GM12878 (cell line): ENCODE measurements at places on chromosomes 13 and 19. TPM values are rescaled to one million over a fixed set of nuclear protein-coding genes. Genes with fewer than 3 reads are reported as not detected.

GRCh38 chr19:58482372-58482771, 6.2 kb downstream of the ZNF446 start:
- no peak for DNase-seq
- H3K27ac ChIP-seq, result no peak overlapping the region
- H3K27me3 ChIP-seq, result no peaks in the 10 kb centered on the region
- H3K4me1 ChIP-seq, result peaks cover 5% of the 10 kb centered on the region
- no peaks in the 10 kb centered on the region; the same call in 1 of the 2 replicates for H3K36me3 ChIP-seq

The PRTN3 gene
- total RNA-seq, result not detected in 2 replicates

- 0 out of 2 replicates have a peak, but pooled peaks cover 2% of the 10 kb centered on the region for H3K27me3 ChIP-seq
- H3K4me1 ChIP-seq, result peaks cover 15% of the 10 kb centered on the region
- no peaks in the 10 kb centered on the region for H3K36me3 ChIP-seq
- peak overlapping the region; percentile 67 for H3K4me3 ChIP-seq
- no peak overlapping the region for H3K27ac ChIP-seq
Measured at GRCh38 chr19:18594096-18594823, 5.7 kb downstream of the REX1BD start.

DNA sequence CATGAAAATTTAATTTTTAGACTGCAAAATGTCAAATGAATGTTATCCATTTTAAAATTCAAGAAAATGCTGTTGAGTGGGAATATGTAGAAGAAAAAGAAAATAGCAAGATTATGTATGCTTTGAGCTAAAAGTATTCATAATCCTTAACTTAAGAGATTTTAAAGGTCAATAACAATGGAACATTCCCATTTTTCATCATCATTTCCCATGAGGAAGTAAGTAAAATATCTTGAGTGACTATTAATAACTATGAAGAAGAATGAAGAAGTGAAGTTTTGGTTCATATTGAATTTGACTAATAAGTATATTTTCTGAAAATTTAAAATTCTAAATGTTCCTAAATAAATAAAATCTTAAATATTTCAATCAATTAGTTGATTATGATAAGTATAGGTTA, 273.4 kb downstream of the DACH1 start:
- no peaks in the 10 kb centered on the region for H3K36me3 ChIP-seq
- no peaks in the 10 kb centered on the region for H3K4me1 ChIP-seq
- no peak overlapping the region for H3K4me3 ChIP-seq

The ZNF414 gene
- total RNA-seq, result 23.7 and 26.4 TPM in 2 replicates

DNA sequence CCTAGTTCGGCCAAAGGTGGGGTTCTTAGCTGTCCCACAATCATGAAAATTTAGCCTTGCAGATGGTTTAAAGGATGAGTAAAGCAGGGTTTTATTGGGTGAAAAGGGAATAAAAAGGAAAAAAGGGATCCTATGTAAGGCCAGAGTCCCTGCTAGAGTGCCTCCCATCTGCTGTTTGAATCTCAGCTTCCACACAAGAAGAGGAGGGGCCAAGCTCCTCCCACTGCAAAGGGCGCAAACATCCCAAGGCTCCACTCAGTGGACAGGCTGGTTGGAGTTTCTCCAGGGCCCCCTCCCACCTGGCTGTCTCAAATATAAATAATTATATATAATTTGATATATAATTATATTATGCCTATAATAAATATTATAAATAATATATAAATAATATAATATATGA, 1272.1 kb upstream of the PCDH20 start:
- no peak for DNase-seq
- no peaks in the 10 kb centered on the region for H3K27me3 ChIP-seq
- H3K27ac ChIP-seq, result no peak overlapping the region
- no peak overlapping the region for H3K4me3 ChIP-seq
- H3K36me3 ChIP-seq, result no peaks in the 10 kb centered on the region

The LGI4 gene
- 0.29 TPM in 1 of 2 replicates, not detected in the other for total RNA-seq

DNA sequence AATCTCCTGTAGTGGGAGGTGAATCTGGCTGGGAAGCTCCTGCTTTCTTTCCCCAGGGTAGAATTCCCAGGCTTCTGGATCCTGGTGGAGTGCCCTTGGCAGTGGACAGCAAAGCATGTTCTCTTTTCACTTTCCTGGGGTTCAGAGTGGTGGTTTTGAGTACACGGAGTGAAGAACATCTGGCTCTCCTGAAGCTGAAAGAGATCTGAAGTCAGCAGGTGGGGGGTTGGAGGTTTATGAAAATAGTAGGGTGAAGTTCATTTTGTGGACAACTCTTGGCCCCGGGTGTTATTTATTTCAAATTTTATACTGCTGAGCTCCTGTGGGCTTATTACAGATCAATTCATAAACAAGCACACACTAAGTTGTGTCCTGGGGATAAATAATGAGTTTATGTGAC, 497.3 kb downstream of the KLF5 start:
- DNase-seq, result no peak
- H3K27ac ChIP-seq, result no peak overlapping the region
- no peaks in the 10 kb centered on the region for H3K4me1 ChIP-seq
- no peak overlapping the region for H3K4me3 ChIP-seq
- no peaks in the 10 kb centered on the region for H3K27me3 ChIP-seq

The RTBDN gene
- not detected in 2 replicates for total RNA-seq

- H3K4me3 ChIP-seq, result no peak overlapping the region
- H3K4me1 ChIP-seq, result no peaks in the 10 kb centered on the region
- no peaks in the 10 kb centered on the region for H3K36me3 ChIP-seq
Measured at GRCh38 chr13:39401046-39401705, 201.8 kb downstream of the LHFPL6 start.

The PTPRH gene
- 0.08 and 0.13 TPM in 2 replicates for total RNA-seq

DNA sequence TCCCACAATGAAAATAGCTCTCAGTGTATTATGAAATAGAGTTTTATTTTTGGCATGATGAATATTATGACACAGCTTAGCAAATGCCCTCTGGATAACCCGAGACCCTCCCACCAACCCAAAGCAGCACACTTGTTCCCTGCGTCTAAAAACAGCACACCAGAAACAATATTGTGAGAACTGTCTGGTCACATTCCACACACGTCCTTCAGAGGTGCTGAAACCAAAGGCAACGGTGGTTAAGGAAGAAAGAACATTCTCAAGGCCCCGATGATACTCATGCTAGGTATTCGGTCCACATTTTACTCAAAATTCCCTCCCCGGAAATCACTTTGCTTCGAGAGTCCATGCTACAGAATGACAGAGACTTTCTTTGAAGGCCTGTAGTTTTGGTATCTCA, 156.7 kb downstream of the SLC7A1 start:
- H3K36me3 ChIP-seq, result no peaks in the 10 kb centered on the region
- H3K4me3 ChIP-seq, result no peak overlapping the region
- no peak for DNase-seq

- H3K27me3 ChIP-seq, result no peaks in the 10 kb centered on the region
- H3K36me3 ChIP-seq, result no peaks in the 10 kb centered on the region
- H3K27ac ChIP-seq, result no peak overlapping the region
- DNase-seq, result no peak
- no peak overlapping the region for H3K4me3 ChIP-seq
- no peaks in the 10 kb centered on the region for H3K4me1 ChIP-seq
Measured at GRCh38 chr13:85427416-85427815, 371.8 kb downstream of the SLITRK6 start.

GRCh38 chr19:56838909-56839651, 1.4 kb downstream of the PEG3 start:
- no peaks in the 10 kb centered on the region for H3K4me1 ChIP-seq
- no peaks in the 10 kb centered on the region for H3K36me3 ChIP-seq
- no peak for DNase-seq
- H3K27me3 ChIP-seq, result no peaks in the 10 kb centered on the region
- no peak overlapping the region for H3K27ac ChIP-seq

DNA sequence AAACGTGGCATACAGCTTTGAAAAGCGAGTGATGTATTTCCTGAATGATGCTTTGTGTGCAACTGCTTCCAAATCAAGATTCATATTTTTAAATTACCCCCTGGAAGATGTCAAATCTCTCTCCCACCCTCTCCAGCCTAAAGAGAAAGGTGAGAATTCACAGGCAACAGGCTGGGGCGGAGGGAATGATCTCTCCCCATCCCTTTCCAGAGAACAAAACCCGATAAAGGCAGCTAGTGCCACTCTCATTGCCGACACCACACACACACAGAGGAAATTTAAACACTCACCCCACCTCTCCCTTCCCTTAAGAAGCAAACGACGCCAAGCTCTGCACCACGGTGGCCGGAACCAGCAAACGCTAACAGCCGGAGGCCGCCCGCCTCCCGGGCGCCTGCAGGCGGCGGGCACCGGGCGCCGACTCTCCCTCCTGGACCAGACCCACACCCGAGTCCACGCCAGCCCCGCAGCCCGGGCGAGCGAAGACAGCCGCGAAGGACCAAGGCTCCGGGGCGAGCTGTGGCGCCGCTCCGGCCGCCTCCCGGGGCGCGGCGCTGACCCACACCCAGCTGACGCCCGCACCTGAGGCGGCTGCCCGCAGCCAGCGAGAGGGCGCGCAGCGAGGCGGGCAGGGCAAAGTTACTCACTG, 477 bp downstream of the LNX2 start:
- H3K36me3 ChIP-seq, result no peaks in the 10 kb centered on the region
- no peak for DNase-seq
- H3K4me3 ChIP-seq, result peak overlapping the region; percentile 97
- H3K27ac ChIP-seq, result peak overlapping the region; percentile 68
- peaks cover 8% of the 10 kb centered on the region for H3K4me1 ChIP-seq

DNA sequence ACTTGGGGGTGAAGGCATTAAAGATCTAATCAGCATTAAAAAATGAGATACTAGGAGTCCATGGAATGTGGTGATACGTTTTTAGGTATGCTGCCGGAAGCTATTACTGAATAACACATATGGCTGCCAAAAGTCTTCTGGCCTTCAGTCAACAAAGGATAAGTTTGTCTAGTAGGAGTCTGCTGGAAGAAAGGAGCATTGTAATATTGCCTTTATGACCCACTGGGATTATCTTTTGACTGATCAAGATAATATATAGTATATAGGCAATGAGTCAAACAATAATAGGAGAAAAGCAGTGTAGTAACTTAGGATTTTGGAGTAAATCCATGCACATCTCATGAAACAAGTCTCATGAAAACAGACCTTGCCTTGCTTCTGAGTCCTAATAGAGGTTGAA, 295.4 kb downstream of the SLITRK6 start:
- no peak overlapping the region for H3K4me3 ChIP-seq
- H3K27ac ChIP-seq, result no peak overlapping the region
- H3K27me3 ChIP-seq, result no peaks in the 10 kb centered on the region
- no peak for DNase-seq

The NLRP9 gene
- total RNA-seq, result not detected in 2 replicates

GRCh38 chr13:107035778-107036177, 467.8 kb upstream of the ARGLU1 start:
- no peaks in the 10 kb centered on the region for H3K27me3 ChIP-seq
- no peak for DNase-seq
- H3K27ac ChIP-seq, result no peak overlapping the region
- H3K4me1 ChIP-seq, result no peaks in the 10 kb centered on the region

DNA sequence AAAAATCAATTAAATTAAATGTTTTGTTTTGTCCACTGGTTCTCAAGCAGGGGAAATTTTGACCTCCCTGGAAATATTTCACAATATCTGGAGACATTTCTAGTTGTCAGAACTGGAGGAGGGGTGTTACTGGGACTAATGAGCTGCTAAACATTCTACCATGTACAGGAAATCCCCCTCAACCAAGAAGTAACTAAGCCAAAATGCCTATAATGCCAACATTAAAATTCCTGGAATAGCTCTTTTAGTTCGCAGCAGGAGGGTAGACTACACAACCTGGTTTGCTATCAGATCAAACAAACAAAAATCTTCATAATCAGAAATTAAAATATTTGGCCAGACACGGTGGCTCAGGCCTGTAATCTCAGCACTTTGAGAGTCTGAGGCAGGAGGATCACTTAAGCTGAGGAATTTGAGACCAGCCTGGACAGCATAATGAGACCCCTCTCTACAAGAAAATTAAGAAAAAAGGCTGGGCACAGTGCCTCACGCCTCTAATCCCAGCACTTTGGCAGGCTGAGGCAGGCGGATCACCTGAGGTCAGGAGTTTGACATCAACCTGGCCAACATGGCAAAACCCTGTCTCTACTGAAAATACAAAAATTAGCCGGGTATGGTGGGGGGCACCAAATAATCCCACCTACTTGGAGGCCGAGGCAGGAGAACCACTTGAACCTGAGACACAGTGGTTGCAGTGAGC, 13.7 kb upstream of the SMARCA4 start:
- H3K4me3 ChIP-seq, result no peak overlapping the region

DNA sequence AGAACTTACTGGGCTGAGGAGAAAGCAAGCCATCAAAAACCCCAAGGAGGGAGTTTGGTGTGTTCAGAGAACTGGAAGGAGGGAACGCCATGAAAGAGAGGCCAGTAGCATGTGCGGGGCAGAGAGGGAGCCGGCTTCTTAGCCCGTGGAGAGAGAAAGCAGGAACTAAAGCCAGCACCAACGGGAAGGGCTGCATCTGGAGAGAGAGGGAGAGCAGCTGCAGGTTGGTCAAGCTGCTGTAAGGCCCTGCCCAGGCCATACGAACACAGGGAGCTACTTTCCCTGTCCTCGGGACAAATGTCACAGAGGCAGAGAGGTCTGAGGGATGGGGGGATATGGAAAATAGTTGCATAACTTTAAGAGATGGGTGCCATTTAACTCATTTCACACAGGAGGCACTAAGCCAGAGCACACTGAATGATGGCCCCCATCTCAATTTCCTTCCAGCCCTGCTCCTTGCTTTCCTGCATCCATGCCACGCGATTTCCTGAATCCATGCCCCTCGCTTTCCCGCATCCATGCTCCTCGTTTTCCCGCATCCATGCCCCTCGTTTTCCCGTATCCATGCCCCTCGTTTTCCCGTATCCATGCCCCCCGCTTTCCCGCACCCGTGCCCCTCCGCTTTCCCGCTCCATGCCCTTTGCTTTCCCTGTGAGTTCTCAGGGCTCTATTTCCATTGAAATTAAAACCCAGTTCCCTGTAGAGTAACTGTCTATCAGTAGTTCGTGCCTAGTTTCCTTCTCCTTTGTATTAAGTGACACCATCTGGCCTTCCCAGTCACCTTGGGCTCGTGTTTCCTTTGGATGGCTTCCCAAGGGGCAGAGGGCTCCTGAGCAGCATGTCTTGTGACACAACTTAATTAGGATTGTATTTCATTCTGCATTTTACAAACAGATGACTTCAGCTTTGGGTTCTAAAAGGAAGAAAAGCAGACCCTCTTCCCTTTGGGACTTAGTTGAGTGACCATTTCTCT, 31.5 kb upstream of the TPT1 start:
- H3K4me1 ChIP-seq, result peaks cover 8% of the 10 kb centered on the region
- no peaks in the 10 kb centered on the region for H3K27me3 ChIP-seq
- H3K4me3 ChIP-seq, result no peak overlapping the region
- H3K27ac ChIP-seq, result no peak overlapping the region

GRCh38 chr19:1941146-1942077, at the start of gene CSNK1G2:
Gene CSNK1G2, plus strand, starts transcription at chr19:1941172. Its CDS starts 28,601 bp downstream, at chr19:1969773.
- no peaks in the 10 kb centered on the region for H3K36me3 ChIP-seq
- peak within 1 kb of the TSS; percentile 98 for H3K4me3 ChIP-seq

DNA sequence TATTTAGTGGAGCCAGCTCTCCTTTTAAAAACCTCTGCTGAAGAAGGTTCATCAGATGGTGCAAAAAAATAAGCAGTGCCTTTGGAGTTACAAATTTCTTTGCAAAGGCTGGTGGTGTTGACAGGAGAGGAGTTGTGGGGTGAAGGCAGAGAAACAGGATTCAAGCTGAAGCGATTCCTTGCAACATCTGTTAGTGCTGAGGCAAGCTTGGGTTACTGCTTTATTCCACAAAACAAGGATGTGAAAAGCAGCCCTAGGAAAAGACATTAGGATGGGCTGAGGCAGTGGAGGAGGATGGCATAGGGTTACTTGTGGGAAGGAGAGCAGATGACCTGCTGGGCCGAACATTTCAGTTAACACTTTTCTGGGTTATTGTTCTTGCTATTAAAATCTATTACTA, 390.7 kb downstream of the DLEU7 start:
- H3K4me1 ChIP-seq, result no peaks in the 10 kb centered on the region
- H3K27me3 ChIP-seq, result no peaks in the 10 kb centered on the region
- DNase-seq, result no peak
- no peak overlapping the region for H3K27ac ChIP-seq

GRCh38 chr19:46629546-46630025, 4.7 kb upstream of the PTGIR start:
- H3K4me1 ChIP-seq, result peaks cover 27% of the 10 kb centered on the region
- no peak overlapping the region for H3K4me3 ChIP-seq
- H3K27me3 ChIP-seq, result no peaks in the 10 kb centered on the region
- no peak overlapping the region for H3K27ac ChIP-seq
- no peaks in the 10 kb centered on the region for H3K36me3 ChIP-seq
